IPS-NIHi11 (cell line): ENCODE measurements at places on chromosomes 12 and 14.
A peak's percentile ranks its signal among the peaks of the same experiment; 100 is the strongest.

GRCh38 chr14:64038841-64039542 is 186.2 kb downstream of the SYNE2 start:
- DNase-seq: no peak

- DNase-seq: no peak
These were observed 32.6 kb downstream of the TRAF3 start for GRCh38 chr14:102809870-102810269.

GRCh38 chr12:74889563-74890236 is 319.9 kb downstream of the KCNC2 start:
- no peak for DNase-seq

- no peak for DNase-seq
These were observed 4.9 kb downstream of the SVOP start for GRCh38 chr12:109016016-109016415.

GRCh38 chr12:106285982-106286381 is 16.6 kb upstream of the TCP11L2 start:
- no peak for DNase-seq

GRCh38 chr12:13222076-13222475 is 25.6 kb downstream of the EMP1 start:
- no peak for DNase-seq

GRCh38 chr14:70803321-70804310 is 5.7 kb downstream of the MAP3K9 start:
- no peak for DNase-seq

- no peak for DNase-seq
These were observed 37.2 kb upstream of the BDKRB2 start for GRCh38 chr14:96167224-96168148.

GRCh38 chr12:530308-530707 is 70.6 kb downstream of the B4GALNT3 start:
- no peak for DNase-seq

GRCh38 chr12:107645630-107646333 is 39.8 kb upstream of the PWP1 start:
- peak; percentile 70 for DNase-seq
